ENCODE measurements at places on chromosomes 7 and 10.

GRCh38 chr7:139543801-139544603, 20.5 kb downstream of the CLEC2L start:
- DNase-seq: no peak

DNA sequence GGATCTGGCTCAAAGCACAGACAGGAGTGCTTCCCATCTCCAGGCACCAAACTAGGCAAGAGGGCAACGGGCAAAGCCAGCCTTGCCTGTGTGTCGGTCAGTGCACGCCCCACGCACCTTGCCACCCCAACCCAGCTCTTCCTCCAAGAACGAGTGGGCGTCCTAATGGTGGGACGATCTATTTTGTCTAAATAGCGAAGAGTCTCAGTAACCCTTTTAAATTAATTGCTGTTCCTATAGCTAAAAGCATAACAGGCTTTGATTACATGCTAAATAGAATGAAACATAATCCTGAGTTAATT, 12.2 kb downstream of the EN2 start:
- DNase-seq: no peak

GRCh38 chr10:92689663-92690210, at the start of gene HHEX:
TSS of gene HHEX (plus strand) at chr10:92689955. CDS start at chr10:92689987, 32 bp downstream.
- DNase-seq: no peak

GRCh38 chr7:89104748-89105685, 309.5 kb upstream of the TEX47 start:
- DNase-seq: no peak

- no peak for DNase-seq
Measured at GRCh38 chr7:14542624-14543023, 359.9 kb downstream of the DGKB start.

DNA sequence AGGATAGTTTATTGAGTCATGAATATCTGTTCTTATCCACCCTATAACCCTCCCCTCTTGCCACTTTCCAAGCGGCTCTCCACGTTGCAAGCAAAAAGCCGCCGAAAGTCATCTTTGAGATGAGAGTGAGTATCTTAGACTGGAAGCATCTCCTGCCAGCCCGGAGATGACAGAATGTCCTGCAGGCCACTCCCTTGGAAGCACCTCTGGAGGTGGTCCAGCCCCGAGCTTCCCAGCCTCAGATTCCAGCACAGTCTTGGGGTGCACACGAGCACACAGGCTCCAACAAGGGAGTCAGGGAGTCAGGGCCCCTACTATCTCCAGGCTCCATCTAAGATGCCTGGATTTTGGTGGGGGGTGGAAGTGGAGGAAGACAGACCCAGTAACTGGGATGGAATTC, 5.5 kb upstream of the ELN start:
- no peak for DNase-seq

- DNase-seq: no peak
Measured at GRCh38 chr7:128917122-128917521, 6.6 kb upstream of the KCP start.

- DNase-seq: no peak
Measured at GRCh38 chr7:137655804-137656203, 191.0 kb downstream of the DGKI start.

DNA sequence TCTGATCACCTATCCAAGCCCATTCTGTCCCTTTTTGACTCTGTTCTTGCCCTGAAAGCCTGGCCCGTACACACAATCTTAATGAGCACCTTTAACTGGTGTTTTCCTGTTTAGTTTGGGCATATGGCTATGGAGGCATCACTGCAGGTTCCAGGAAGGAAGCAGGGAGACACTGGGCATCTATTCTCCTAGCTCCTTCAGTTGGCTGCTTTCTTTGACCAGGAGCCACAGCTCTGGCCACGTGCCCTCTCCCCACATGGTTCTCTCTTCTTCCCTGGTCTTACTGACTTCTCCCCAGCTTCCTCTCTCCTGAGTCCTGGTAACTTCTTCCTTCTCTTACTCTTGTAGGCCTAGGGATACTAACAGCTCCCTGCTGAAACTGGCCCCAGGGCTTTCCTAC, 144.4 kb downstream of the CREB5 start:
- no peak for DNase-seq

GRCh38 chr7:140596519-140597427, 43.8 kb downstream of the DENND2A start:
- no peak for DNase-seq

DNA sequence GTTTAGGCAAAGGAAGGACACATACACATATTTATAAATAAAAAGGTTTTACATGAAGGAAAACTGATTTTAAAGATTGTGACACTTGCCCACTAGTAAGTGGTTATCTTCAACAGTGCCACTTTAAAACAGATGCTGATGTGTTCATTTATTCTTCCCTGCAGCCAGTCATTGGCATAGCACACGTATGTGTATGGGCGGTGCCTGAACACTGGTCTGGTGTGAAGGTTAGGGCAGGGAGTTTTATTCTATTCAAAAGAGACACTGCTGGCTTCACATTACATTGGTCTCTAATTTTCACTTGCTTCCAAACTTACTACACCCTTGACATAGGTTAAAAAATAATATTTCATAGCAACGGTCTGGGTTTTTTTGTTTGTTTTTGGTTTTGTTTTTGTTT, 57.9 kb downstream of the NOD1 start:
- DNase-seq: no peak

GRCh38 chr7:50584386-50584785, 19.2 kb upstream of the DDC start:
- no peak for DNase-seq

- no peak for DNase-seq
Measured at GRCh38 chr7:94941844-94942632, 34.6 kb downstream of the PPP1R9A start.

- DNase-seq: no peak
Measured at GRCh38 chr7:74452748-74453321, 871 bp upstream of the GTF2IRD1 start.

- no peak for DNase-seq
Measured at GRCh38 chr7:17297243-17297642, 1.2 kb upstream of the AHR start.

GRCh38 chr10:131049016-131049415, 262.5 kb downstream of the TCERG1L start:
- no peak for DNase-seq

DNA sequence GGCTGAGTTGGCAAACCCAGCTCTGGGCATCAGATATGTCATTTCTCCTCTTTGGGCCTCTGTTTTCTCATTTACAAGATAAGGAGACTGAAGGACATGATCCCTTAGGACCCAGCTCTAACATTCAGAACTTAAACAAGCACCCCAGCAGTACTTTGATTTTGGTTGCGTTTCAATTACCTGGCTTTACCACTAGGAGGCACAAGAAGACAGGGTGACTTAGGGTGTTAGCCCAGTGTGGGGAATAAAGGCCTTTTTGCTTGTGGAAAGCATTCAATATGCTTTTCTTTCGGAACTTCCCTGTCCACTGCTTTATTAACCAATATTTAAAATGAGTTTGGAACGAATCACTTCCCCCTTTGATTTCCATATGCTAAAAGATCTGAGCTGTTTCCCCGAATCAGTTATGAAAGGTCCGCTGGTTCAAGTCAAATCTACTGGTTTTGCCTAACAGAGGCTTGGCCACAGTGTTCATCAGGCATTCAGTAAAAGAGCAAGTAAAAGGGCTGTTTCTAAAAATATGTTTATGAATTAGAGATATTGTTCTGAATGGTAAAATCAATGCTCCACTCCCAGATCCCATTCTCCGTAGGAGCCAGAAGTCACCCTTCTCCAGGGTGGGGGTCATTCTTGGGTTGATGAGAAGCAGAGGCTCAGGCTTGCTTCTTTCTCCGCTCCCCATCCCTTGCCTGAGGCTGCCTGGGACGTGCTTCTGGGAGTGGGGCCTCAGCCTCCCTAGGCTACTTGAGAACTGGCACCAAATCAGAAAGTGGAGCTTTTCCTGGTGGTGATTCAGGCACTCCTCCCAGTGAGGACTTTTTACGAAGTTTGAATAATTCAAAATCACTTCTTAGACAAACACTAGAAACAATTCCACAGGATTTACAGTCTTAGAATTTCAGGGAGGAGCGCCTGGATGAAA, 105.5 kb downstream of the MYOF start:
- no peak for DNase-seq

DNA sequence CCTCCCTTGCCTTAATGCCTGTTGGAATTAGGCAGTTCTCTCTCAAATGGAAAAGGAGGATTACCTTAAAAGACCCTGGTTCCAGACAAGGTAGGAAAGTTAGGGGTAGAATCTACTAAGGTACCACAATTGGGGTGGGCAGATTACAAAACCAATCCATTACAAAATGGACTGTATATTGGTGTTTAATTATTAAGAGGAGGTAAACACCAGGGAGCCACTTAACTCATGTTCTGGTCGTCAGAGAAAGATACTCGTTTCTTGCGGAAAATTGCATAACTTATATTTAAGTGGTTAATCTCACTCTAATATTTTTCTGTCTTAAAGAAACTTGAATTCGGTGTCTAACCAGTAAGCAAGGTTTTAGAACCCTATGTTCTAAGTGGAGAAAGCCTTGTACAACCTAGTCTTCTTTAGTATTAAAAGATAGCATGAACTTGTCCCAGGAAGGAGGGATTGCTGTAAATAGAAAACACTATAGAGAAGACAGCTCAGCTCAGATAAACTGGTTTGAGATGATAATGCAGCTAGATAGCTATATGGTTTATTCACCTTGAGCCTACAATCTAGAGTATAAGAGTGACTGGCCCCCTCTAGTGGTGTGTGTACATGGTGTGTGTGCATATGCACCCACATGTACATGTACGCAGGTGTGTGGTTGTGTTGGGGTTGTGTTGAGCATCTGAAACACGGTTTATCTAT, 58.0 kb upstream of the STRIP2 start:
- DNase-seq: peak; percentile 17

- DNase-seq: no peak
Measured at GRCh38 chr7:107631588-107632491, 28.8 kb upstream of the SLC26A4 start.

DNA sequence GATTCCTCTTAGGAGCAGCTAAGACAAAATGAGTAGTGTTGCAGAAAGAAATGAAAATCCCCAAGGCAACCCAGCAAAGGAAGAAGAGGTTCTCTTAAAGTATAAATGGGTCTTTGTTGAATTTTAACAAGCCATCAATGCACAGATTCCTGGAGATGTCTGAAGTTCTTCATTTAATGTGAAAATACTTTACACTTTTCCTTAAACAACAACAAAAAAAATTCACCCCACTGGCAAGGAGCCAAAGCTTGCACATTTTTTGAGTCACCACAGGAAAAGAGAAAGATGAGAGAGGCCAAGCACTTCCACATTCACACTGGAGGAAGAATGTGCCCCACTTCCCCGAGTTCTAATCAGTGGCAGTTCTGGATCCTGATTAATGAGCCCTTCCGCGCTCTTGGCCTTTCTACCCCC, 286.4 kb upstream of the MEOX2 start:
- no peak for DNase-seq

GRCh38 chr10:103692952-103693811, 162.2 kb downstream of the SH3PXD2A start:
- DNase-seq: peak; percentile 9

DNA sequence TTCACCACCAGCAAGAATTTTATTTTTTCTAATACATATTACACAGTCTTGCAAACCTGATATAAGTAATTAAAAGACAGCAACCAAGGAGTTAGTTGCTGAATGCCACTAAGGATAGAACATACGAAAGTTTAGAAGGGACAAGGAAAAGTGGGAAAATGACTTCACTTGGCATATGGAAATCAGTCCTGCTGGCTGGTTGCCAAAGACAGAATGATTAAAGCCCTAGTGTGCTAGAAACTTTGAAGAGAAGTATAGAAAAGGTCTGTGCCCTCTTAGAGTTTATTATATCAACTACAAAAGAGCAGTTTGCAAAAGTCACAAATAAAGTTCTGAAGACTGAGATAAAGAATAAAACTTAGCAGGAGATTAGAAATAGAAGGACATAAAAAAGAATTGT, 5.8 kb upstream of the YAE1 start:
- DNase-seq: no peak

- DNase-seq: no peak
Measured at GRCh38 chr7:157073335-157073734, 62.9 kb upstream of the MNX1 start.

- DNase-seq: no peak
Measured at GRCh38 chr7:47783456-47784223, 164.6 kb downstream of the PKD1L1 start.

DNA sequence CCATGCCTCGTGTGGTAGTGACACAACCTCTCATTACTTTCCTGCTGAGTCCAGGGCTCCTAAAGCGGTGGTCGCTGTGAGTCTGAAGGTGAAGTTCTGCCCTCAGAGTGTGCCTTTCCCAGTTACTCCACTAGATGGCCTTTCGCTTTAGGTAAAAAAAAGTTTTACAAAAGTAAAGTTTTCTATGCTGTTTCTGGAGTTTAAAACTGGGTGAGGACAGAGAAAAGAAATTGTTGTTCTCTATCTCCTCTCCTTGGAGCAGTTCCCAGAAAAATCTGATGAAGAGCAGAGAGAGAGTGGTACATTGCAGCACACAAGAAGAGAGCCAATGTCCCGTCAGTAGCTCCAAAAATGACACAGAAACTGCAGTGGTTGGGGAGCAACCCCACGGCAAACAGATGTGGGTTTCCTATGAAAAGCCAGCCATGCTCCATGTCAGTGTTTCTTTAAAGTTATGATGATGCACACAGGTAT, 257.1 kb downstream of the GLI3 start:
- DNase-seq: no peak

DNA sequence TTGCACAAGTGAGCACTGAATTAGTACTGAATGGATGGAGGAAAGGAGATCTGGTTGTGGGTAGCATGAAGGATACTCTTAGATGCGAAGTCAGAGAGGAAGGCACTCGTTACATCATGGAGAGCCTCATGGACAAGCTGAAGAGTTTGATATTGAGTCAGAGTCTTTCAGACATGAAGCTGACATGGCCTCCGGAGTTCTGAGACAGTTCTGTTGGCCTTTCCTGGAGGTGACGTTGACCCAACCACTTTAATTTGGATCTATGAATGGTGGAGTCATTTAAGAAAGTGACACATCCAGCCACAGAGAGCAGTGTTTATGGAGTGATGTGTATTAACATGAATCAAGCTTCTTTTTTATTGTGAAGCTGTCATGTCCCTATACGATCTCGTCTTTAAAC, 286.3 kb upstream of the CDC14C start:
- no peak for DNase-seq

DNA sequence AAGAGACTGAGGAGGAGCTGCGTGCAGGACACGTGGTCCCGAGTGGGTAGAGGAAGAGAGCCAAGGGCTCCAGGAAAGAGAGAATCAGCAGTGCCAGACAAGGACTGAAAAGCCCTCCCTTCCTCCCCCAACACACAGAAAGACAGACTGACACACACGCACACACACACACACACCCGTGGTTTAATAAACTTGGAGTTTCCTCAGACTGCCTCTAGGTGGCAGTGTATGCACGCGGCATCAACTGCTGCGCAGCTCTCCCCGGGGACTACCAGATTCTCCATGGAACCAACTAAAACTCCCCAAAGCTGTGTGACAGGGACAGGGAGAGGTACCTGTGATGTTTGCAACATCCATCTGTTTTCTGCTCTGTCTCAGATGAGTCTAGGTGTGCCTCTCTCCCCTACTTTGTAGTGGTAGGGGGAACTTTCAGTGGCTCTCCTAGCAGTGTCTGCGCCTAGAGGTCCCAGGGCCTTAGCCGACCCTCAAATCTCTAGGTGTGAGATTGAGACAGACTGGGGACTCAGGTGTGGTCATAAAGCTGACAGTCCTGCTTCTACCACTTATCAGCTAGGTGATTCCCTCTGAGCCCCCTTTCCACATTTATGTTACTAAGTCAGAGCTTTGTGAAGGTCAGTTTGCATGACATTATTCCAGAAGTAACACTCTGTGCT, 9.3 kb upstream of the TSPAN14 start:
- peak; percentile 48 for DNase-seq

GRCh38 chr10:110103921-110104461, 96.2 kb downstream of the ADD3 start:
- no peak for DNase-seq
